ENCODE measurements at places on chromosomes 12 and 14. TPM values are rescaled to one million over a fixed set of nuclear protein-coding genes. Genes with fewer than 3 reads are reported as not detected.

The AKAP5 gene
- total RNA-seq: 2.9 TPM

The TAS2R19 gene
- 9.0 TPM for total RNA-seq

The LALBA gene
- total RNA-seq: not detected

The TEX52 gene
- not detected for total RNA-seq

GRCh38 chr12:121781998-121782979 is 11.2 kb downstream of the RHOF start:
- peak; percentile 63 for DNase-seq

- DNase-seq: peak; percentile 29
Measured at GRCh38 chr12:3727877-3728632, 24.9 kb downstream of the CRACR2A start.

DNA sequence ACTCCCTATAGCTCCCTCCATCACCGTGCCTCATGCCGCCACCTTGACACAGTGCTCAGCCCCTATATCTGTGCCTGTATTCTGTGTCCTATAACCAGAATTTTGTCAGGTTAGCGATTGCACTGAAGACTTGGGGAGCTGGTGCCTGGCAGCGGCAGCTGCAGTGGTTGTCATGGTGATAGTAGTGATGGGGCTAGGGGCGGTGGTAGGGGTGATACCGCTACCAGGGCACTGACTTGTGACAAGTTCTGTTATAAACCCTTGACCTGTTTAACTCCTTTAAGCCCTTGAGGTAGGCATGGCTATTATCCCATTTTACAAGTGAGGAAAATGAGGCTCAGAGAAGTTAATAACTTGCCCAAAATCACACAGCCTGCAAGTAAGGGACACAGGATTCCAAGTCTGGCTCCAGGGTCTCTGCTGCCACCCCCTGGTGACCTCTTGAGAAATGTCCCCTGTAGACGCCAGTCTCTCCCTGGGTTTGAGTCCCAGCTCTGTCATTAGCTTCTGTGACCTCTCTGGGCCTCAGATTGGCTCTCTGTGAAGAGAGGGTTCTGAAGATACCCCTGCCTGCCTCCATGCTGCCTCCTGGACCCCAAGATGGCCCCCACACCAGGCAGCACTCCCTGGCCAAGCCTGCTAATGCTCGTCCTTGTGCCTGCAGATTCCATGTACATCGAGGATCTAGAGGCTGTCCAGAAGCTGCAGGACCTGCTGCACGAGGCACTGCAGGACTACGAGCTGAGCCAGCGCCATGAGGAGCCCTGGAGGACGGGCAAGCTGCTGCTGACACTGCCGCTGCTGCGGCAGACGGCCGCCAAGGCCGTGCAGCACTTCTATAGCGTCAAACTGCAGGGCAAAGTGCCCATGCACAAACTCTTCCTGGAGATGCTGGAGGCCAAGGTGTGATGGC is 121.9 kb downstream of the ESRRB start:
- peak; percentile 18 for DNase-seq

DNA sequence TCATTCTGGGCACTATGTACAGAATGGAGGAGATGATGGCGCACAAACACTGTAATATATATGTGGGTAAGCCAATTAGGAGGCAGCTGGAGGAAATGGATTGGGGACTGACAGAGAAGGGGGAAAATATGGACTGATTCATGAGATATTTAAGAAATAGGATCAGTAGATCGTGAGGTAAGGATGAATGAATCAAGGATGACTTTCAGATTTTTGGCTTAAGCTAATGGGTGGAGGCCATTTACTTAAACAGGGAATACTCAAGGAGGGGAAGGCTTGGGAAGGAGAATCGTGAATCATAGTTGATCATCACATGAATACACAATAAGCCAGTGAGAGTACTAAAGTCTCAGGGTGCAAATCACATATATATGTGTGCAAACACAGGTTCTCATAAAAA is 11.2 kb upstream of the GNPNAT1 start:
- peak; percentile 52 for DNase-seq

- peak; percentile 45 for DNase-seq
Measured at GRCh38 chr12:132222096-132222807, 78.0 kb downstream of the NOC4L start.

DNA sequence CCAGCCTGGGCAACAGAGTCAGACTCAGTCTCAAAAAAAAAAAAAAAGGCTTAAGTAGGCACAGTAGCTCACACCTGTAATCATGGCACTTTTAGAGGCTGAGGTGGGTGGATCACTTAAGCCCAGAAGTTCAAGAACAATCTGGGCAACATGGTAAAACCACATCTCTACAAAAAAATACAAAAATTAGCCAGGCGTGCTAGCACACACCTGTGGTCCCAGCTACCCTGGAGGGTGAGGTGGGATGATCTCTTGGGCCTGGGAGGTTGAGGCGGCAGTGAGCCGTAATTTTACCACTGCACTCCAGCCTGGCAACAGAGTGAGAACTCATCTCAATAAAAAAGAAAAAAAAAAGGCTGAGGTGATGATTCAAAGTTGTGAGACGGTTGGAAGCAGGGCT is 9.1 kb upstream of the RESF1 start:
- DNase-seq: no peak

All from Daoy (cell line).